ENCODE measurements at places on chromosomes 2 and 18.

- DNase-seq: no peak
These were observed 278.4 kb downstream of the PRKCE start for GRCh38 chr2:45929674-45930395.

- DNase-seq: no peak
These were observed 180.9 kb downstream of the PID1 start for GRCh38 chr2:229090225-229090624.

DNA sequence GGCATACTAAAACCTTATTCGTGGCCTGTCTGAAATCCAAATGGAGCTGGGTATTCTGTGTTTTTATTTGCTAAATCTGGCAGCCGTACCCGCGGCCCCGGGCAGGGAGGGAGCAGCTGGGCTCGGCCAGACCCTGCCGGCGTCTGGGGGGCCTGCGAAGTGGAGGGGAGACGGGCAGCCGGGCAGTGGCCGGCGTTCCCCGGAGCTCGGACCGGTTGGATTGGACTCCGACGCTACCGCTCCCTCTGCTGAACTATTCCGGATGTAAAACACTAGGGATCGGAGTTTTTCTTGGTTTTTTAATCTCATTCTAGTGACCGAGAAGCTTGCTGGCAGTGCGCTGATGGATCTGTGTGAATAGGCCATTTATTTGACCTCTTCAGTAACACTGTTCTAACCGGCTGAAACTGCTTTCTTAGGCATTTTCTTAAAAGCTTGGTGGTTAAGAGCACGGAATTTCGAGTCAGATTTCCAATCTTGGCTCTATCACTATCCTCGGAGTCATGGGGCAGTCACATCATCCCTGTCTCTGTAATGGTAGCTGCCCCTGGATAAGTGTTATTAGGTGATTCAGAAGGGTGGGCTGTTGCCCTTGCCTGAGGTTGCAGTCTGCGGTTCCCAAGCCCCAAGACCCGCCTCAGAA lies 694 bp downstream of the UNC50 start:
- no peak for DNase-seq

DNA sequence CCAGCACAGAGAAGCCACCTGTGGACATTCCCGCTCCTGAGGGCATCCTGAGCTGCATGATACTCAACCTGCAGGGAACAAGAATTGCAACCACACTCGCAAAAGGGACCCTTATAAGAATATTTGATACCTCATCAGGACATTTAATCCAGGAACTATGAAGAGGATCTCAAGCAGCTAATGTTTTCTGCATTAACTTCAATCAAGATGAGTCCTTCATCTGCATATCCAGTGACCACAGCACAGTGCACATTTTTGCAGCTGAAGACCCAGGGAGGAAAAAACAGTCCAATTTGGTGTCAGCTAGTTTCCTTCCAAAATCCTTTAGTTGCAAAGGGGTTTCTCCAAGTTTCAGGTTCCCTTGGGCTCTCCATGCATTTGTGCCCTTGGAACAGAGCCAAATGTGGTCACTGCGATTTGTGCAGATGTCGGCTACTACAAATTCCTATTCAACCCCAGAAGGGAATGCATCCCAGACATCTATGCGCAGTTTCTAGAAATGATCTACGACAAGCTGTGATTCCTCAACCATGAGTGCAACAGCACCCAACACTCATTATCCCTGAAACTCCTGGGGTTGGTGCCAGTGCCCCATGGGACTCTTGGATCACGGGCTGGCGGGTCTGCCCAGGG lies 23.3 kb upstream of the FHOD3 start:
- DNase-seq: no peak

- DNase-seq: peak; percentile 91
These were observed 117.3 kb downstream of the LPIN1 start for GRCh38 chr2:11863513-11864328.

DNA sequence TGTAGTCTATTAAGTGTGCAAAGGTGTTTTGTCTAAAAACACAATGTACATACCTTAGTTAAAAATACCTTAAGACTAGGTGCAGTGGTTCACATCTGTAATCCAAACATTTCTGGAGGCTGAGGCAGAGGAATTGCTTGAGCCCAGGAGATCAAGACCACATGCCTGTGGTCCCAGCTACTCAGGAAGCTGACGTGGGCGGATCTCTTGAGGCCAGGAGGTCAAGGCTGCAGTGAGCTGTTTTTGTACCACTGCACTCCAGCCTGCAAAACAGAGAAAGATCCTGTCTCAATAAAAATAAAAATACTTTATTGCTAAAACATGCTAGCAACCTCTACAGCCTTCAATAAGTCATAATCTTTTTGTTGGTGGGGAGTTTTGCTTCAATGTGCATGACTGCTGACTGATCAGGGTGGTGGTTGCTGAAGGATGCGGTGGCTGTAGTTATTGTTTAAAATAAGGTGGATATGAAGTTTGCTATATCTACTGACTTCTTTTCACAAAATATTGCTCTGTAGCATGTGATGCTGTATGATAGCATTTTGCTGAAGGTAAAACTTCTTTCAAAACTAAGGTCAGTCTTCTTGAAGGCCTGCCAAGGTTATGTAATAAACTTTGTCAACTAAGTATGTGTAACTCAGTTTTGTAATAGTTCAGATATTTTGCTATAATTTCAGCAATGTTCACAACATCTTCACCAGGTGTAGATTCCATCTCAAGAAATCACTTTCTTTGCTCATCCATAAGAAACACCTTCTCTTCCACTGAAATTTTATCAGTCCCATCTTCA lies 1238.0 kb upstream of the NRXN1 start:
- DNase-seq: no peak
